ENCODE measurements at places on chromosomes 5 and 9.

DNA sequence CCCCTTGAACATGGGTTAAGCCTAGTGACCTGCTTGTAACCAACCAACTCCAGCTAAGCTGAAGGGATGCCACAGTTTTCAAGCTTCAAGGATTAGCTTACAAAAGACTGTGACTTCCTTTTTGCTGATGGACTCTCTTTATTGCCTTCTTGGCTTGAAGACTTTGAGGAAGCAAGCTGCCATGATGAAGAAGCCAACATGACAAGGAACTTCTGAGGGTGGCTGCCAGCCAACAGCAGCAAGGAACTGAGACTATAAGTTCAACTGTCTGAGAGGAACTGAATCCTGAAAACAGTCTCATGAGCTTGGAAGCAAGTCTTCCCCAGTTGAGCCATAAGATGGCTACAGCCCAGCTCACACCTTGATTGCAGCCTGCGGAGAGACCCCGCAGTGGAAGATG is 116.1 kb upstream of the TAF11L2 start:
- DNase-seq = no peak

DNA sequence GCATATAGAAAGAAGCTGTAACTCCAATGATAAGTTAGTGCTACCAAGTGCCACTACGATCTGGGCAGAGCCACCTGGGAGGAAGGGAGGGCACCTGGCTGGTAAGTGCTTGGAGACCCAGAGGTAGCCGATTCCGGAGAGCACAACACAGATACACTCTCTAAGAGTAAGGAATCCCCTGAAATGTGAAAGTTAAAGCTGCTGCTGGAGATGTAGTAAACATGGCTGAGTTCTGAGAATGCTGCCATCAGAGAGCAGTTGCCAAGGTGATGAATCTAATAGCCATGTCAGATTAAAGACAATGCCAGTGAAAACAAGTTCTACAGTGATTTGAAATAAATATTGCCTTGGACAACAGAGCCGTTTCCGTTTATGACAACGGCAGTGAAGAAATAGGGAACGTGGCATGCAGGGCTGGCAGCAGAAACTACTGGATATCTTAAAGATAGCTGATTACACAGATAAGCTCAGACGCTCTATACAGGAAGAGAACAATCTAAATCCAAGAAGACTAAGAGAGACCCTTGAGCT is 561.2 kb upstream of the C9orf72 start:
- DNase-seq = no peak

GRCh38 chr5:150108711-150109514 is 22.6 kb upstream of the CSF1R start:
- no peak for DNase-seq

DNA sequence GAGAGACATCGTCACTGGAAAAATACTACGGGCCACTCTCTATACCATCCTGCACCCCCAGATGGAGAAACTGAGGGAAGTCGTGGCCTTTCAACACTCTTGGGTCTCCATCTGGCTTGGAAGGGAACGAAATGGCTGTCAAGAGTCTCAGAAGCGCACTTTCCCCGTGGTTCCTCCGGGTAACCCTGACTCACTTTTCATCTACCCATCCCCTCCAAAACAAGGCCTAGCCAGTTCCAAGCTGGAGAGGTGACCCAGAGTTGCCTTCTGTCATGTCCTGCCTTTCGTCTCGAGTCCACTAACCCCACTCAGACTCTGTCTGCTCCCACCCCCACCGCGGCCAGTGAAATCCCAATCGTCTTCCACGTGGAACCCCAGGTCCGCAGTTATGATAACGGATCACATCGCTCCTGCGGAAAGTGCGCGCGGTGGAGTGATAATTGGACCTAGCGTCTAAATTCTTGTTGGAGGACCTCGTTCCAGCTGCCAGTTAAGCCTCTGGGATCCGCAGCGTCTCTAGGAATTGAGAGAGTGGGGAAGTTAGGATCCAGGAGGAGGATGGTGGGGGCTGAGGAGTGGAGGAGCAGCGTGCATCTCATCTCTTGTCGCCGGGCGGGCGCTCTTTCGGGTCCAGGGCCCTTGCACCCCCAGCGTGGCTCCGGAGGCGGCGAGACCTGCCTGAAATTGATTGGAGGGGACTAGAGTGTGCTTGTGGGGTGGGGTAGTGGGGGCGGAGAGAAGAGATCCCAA is 4.6 kb downstream of the CDKN2A start:
- no peak for DNase-seq

DNA sequence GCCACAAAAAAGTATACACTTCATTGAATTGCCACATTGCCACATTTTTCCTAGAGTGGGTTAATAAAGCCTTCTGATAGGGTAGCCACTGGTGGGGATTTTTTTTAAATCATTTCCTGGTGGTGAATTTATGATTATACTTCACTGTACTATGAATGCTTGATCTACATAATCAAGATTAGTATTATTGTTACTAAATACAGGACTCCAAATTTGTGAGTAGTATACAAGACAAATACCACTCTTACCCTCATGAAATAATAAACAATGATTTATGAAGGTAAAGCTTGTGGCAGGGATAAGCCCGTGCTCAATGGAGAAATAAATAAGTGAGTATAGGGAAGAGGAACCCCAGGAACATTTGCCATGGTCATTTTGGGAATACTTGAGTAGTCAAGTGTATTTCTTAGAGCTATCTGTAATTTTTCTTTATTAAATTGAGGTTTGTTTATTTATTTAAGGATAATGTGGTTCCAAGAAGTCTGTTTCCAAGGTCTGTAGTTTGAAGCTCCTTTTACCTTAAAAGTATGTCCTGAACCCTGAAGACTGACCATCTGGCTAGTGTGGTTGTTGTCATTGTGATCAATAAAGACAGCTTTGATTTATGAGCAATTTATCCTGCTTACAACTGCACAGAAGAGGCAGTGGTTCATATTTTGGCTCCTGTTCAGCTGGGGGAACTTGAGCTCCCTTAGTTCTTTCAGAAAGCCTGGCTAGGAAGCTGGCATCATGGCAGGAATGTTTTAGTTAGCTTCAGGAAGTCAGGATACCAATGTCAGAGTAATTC is 118.6 kb downstream of the ZSWIM6 start:
- no peak for DNase-seq

DNA sequence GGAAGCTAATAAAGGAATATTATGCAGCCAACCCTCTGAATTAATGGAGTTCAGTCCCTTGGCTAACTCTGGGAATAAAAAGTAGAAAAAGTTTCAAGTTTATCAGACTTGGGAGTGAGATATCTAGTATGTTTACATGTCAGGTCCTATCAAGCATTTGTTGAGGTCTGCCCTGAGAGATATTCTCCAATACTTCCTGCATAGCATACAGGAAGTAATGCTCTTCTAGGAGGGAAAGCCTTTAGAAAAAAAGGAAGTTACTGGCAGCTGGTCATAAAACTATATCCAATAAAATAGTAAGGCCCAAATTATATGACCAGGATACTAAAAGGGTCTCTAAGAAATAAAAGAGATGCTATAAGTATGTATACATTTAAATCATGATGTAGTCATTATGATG is 594.1 kb upstream of the FTMT start:
- DNase-seq = no peak

- DNase-seq = no peak
These were observed 13.2 kb upstream of the C5orf58 start for GRCh38 chr5:170219615-170220014.

DNA sequence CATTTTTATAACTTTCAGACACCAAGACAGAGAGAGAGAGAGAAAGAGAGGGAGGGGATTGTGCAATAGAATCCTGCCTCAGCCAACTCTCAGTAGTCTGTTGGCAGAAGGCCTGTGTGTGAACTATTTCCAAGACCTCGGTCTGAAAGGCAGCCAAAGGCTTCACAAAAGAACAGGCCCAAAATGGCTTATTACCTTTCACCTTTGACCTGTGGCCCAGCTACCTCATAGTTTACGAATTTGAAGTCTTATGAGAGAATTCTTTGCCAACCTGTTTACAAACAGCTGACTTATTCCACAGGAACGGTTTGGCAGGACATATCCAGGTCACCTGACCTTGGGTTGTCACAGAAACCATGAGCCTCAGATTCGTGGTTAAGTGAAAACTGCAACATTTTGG is 48.6 kb downstream of the NR2F1-AS1 start:
- no peak for DNase-seq

- DNase-seq = no peak
These were observed 54.6 kb upstream of the MAP3K1 start for GRCh38 chr5:56760723-56761122.

- DNase-seq = no peak
These were observed 156.0 kb downstream of the DCP2 start for GRCh38 chr5:113132564-113132963.

DNA sequence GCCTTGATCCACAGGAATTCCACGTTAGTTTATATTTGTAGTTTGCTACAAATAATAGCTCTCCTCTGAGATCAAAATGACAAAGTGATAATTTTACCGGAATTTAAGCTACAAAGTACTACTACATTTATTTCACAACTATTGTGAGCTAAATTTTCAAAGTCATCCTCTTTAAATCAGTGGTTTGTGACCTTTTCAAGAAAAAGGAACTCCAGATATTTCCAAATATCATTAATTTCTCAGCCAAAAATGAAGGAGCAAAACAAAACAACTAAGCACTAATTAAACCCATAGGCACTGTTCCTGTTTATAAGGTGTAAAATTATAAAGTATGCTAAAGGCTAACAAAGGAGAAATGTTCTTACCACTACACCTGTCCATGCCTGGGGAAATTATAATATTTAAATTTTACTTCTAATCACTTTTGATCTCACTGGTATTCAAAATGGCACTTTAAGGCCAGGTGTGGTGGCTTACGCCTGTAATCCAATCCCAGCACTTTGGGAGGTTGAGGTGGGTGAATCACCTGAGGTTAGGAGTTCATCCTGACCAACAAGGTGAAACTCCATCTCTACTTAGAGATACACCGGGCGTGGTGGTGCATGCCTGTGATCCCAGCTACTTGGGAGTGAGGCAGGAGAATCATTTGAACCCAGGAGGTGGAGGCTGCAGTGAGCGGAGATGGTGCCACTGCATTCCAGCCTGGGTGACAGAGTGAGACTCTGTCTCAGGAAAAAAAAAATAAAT is 77.5 kb downstream of the CEMIP2 start:
- no peak for DNase-seq

- no peak for DNase-seq
These were observed 1651.8 kb downstream of the MAT2B start for GRCh38 chr5:165157219-165157618.

GRCh38 chr5:178417391-178417811 is 172.8 kb downstream of the COL23A1 start:
- DNase-seq = no peak

- no peak for DNase-seq
These were observed 129.7 kb downstream of the CEMIP2 start for GRCh38 chr9:71638627-71639026.

- DNase-seq = no peak
These were observed 24.5 kb upstream of the UBE2QL1 start for GRCh38 chr5:6424110-6424659.

DNA sequence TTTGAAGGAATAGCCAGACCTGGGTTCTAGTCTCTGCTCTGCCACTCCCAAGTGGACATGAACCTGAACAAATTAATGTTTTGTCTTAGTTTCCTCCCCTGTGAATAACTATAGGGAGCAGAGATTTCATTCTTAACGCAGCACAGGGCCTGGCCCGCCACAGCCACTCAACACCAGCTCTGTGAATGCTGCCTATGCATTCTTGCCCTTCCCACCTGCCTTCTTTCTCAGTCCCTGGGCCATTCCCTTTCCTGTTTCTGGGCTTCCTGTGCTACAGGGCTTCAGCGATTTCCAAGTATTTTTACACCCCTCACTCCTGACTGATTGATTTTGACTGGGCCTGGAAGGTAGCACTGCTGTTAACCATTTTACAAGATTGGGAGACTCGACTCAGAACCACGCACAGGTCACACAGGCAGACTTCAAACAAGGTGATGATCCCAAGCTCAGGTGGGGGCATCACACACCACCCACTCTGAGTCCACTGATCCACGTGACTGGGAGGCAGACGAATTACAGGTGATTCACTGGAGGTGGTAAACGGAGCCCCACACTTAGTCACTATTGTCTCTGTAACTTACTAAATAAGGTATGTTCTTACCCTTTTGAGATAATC is 21.4 kb downstream of the PTPN3 start:
- no peak for DNase-seq

- DNase-seq = no peak
These were observed 396.5 kb downstream of the MLLT3 start for GRCh38 chr9:20225826-20226225.

DNA sequence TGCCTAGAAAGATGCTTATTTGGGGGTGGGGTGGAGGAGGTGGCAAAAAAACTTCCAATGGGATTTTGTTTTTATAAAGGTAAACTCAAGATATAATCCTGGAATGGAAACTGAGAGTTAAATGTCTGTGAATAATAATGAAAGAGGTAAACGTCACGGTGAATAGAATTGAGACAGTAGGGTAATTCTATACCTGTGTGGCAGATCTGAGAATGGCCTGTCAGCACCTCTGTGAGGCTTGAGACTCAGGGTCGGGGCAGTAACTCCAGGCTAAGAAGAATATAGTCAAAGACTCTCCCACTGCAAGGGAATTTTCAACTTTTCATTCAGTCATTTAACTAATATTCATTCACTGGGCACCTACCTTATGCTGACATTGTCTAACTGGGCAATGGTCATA is 581.2 kb upstream of the ZNF608 start:
- no peak for DNase-seq

- DNase-seq = no peak
These were observed 1.6 kb downstream of the NPR3 start for GRCh38 chr5:32712481-32713360.

DNA sequence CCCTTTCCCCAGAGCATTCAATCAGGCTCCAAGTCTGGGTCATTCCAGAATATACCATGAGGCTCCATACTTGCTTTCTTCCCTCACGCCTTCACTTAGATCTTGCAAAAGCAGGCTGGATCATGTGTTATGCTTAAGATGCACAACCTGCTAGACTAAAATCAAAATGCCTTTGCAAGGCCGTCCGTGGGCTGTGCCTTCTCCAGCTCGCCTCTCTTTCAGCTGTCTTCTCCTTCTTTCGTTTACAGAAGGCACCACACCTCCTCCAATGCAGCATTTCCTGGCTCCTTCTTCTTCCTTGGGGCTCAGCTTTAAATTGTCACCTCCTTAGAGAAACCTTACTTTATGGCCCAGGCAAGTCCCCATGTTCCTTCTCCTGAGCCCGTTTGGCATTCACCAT is 150.6 kb downstream of the ADCY2 start:
- no peak for DNase-seq

DNA sequence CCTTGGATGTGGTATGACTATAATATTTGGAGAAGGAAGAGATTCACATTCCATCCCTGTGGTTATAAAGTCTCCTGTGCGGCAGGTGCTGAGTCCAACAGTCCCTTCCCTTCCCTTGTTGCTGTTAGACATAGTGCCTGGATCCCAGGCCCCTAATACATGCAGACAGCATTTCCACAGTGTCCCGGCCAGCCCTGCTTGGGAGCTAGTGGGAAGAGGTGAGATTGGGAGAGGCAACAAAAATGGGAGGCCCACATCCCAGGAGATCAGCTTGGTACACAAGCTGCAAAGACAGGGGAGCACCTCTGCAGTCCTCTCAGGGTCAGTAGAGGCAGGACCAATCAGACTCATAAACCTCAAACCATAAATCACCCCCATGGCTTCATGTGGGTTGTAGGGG is 3.3 kb upstream of the NEURL1B start:
- DNase-seq = no peak

Measured in activated CD4-positive, alpha-beta T cell treated with anti-CD3 and anti-CD28 coated beads for 1 hour (primary cell).